ENCODE measurements at places on chromosomes 2 and 18.

DNA sequence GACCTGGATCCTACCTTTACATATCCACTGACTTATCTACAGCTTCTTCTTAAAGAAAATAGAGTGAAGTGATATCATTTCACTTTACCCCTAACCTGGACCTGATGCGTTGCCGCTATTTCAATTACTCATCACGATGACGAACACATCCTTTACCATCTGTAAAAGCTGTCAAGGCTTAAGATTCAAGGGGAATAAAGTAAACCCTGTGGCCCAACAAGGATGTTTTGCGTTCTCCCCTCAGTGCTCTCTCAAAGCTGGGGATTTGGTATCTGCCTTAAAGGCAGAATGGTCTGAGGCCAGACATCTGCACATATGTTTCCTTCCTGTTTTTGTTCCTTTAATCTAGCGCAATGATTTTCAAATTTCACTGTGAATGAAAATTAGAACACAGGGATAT lies 100.1 kb upstream of the KLF7 start:
- no peak for DNase-seq

DNA sequence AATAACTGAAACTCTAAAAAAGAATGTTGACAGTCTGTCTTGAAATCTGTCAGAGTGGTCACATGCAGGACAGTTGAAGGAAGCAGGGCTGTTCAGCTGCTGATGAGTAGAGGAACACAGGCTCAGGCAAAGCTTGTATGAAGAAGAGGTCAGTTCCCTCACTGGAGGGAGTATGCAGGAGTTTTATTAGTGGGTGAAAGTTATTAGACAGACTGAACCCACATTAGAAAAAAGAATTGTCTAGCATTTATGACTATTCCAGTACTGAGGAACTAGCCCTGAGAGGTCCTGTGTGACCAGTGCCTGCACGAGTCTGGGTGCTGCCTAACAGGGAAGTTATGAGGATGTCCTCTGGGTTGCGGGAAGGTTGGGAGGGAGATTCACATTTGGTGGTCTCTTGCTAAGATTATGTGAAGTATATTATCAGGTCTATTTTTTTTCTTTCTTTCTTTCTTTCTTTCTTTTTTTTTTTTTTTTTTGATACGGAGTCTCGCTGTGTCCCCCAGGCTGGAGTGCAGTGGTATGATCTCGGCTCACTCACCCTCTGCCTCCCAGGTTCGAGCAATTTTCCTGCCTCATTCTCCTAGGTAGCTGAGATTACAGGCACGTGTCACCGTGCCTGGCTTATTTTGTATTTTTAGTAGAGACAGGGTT lies 9.6 kb downstream of the TET3 start:
- no peak for DNase-seq

GRCh38 chr18:33717339-33717738 lies 139.3 kb downstream of the ASXL3 start:
- DNase-seq = no peak

- DNase-seq = no peak
These were observed 242.9 kb upstream of the GYPC start for GRCh38 chr2:126413079-126413478.

- DNase-seq = no peak
These were observed 147.7 kb upstream of the NOSTRIN start for GRCh38 chr2:168654705-168655104.

- no peak for DNase-seq
These were observed 13.9 kb upstream of the DSC1 start for GRCh38 chr18:31176531-31176930.

DNA sequence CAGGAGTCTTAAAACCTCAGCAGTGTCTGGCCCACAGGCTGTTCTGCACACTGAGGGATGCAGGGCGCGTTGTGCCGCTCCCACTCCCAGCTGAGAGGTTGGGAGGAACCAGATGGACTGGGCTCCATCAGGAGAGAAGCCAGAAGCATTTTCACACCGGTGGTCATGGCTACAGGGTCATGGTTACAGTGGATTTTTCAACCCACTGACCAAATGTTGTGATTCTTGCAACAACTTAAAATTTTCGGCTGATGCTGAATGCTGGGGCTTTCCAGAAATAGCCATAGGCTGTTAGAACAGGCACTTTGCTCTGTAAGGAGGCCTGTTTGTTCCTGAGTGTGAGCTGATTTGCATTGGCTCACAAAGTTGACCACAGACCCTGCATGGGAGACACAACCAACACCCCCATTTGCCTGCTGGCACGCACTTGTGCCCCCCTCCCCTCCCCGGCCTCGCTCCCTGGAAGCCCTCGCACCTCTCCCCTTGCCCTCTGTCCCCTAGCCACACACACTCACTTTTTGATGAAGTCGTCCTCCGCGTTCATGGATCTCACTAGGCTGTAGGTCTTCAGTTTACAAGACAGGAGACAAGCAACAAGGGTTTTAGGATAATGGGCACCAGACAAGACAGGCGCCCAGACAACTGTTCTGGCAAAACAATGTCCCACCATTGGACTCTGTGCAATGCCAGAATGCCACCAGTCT lies 3.4 kb downstream of the LPIN1 start:
- DNase-seq = no peak

DNA sequence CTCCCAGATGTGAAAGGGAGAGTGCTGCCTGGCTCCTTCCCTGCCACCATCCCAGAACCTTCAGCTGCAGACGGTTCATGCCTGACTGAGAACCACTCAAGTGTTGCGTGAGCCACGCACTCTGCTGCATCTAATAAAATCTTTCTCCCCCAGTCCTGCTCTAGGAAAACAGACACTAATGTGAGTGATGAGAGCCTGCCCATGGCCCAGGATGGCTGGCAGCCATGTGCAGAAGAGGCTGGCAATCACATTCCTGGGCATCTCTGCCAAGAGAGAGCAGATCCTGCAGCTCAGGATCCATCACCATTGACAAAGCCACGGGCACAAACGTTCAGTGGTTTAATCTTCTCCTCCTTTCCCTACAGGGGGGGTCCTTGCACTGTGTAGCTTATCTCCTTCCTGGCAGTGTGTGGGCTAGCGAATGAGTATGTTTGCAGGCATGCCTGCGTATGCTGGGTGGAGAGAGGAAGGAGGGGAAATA lies 477.5 kb downstream of the SLC4A3 start:
- no peak for DNase-seq

- DNase-seq = no peak
These were observed 984.5 kb downstream of the TSN start for GRCh38 chr2:122739732-122740593.

- no peak for DNase-seq
These were observed 79.8 kb downstream of the C1D start for GRCh38 chr2:67982956-67983355.

DNA sequence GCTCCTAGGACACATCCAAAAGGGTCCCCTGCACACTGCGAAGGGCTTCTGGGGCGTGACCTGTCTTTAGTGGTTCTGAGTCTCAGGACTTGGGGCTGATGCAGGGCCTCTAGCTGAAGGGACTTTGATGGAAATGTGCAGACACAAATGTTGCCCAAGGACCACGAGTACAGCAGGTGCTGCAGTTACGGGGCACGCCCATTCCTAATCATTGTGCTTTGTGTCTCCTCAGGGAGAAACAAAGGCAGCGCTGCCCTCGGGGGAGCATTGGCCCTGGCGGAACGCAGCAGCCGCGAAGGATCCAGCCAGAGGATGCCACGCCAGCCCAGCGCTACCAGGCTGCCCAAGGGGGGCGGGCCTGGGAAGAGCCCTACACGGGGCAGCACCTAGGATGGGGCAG lies 8.0 kb downstream of the TUBA3E start:
- DNase-seq = no peak

DNA sequence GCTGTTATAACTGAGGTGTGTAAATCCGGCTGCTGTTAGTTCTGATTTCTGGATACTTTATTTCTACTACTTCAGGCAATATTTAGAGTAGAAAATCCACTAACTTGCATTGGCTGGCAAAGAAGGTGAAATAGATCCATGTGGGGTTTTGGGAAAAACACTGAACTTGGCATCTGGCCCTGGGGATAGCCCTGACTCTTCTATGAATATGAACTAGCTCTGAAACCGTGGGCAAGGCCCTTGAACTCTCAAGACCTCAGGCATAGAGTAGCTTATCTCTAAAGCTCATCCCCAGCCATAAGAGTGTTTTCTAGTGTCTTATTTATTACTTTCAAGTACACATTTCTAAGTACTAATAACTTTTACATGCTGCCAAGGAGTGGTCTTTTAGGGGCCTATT lies 25.8 kb downstream of the PARD3B start:
- no peak for DNase-seq

DNA sequence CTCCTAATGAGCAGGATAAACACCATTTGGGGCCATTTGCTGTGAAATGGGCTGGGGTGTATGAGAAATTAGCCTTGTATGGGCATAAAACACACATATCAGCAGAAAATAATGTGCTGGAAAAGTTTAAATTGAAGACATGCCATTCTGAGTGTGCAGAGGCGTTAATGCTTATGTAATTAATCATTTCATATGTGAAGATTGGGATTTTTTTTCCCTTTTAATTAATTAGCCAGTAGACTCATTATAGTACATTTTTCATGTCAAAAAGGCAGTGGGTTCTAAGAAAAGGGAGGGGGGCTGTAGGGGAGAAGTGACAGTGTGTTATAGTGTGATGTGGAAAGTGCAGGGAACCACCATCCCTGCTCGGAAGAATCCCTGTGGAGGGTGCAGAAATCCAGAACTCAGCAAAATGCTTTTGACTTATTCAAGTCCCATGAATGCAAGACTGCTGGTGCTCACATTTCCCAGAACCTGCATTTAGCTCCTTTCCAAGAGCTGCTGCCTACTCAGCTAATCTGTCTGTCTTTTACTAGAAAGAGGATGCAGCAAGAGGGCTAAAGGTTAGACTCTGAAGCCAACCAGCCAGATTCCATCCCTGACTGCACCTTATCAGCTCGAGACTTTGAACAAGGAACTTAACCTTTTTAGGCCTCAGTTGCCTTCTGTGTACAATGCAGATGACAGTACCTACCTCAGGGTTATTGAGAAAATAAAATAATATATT lies 11.6 kb upstream of the COX7A2L start:
- no peak for DNase-seq

GRCh38 chr2:8138923-8139667 lies 542.8 kb upstream of the ID2 start:
- no peak for DNase-seq

DNA sequence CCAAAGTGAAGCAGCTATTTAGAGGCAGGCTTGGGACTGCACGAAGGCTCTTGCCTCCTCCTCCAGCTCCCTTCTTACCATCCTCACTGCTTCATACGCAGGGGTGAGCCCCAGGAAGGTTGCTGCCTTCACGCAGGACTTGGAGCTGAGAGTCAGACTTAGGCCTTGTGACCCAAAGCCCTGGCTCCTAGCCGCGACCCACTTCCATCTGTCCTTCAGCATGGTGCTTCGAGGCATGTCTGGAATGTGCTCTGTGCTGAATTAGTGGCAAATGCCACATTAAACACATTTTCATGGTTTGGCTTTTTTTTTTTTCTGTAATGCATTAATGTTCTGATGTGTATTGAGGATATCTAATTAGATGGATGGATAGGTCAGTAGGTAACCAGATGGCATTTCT lies 37.5 kb downstream of the ITGB1BP1 start:
- DNase-seq = no peak

DNA sequence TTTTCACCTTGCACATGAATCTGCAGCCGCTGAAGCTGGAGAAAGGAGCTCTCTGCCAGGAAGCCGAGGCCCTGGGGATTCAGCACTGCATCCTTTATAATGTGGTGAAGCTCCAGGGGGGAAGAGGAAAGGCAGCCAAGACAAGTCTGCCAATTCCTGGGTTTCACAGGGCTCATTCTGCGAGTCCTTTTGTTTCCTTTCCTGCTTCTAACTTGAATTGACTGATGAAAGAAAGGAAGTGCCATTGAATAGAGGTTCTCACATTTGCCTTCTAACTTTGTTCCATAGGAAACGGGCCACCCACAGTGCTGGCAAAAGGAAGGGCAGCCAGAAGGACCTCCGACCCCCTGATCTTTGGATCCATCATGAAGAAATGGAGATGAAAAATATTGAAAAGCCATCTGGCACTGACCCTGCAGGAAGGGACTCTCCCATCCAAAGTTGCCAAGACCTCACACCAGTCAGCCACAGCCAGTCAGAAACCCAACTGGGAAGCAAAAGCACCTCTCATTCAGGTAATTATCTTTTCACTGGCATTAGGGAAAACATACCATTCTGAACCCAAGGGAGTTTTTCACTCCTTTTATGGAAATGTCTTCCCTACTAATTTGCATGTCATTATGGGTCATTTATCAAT lies 765.4 kb downstream of the MBD2 start:
- DNase-seq = no peak
